ENCODE measurements at places on chromosomes 6 and 20.
A peak's percentile ranks its signal among the peaks of the same experiment; 100 is the strongest.

DNA sequence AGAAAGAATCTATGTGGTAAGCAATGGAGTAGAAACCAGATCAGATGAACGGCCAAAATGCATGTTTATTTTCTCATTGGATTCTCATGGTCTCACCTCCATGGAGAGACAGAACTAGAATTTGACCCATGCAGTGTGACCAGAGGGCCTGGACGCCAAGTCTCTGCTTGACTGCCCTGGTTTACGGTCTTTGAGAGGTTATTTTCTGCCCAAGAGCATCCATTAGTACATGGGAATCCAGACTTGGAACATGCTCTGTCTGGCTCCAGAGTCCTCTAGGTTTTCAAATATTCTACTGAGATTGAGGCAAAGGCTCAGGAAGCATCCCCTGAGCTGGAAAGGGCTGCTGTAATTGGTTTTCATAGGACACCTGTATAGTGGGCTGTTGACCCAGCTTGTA, 45.5 kb upstream of the UST start:
- no peak for DNase-seq

DNA sequence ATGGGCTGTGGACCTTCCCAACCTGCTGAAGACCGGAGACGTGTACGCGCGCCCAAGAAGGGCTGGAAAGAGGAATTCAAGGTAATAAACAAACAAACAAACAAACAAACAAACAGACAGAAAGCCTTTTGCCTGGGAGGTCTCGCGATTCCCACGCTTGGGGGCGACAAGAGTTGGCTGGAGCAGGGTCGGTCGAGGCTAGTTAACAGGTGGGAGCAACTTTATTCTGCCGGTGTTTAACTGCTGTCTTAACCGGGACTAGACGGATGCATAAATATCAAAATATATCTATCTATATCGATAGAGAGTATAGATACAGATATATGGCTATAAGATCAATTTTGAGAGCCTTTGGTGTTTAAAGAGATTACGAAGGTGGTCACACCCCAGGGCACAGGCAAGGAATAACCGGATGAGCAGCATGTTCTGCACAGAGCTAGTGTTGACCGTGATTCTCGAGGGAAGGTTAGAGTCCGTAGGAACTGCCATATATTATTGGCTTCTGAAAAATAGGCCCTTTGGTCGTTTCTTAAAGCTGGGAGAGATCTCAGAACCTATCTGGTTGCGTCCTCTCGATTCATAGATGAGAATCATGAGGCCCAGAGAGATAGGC, 514 bp downstream of the STMND1 start:
- no peak for DNase-seq

DNA sequence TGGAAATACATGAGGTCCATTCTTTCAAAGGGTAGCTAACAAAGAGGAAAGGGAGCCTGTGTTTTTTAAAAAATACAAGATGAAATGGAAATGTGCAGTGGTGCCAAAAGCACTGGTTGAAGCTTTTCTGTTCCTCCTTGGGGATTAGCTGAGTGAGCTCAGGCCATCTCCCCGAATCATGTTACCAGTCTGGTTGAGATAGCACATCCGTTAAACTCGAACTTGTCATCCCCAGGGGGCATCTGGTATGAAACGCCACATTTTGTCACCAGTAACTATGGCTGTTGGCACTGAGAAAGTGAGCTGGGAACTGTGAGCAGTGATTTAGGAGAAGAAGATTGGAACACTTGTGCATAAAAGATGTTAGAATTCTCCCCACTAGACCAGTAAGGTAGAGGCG, 196.2 kb downstream of the SAMD5 start:
- DNase-seq: no peak

GRCh38 chr6:166768761-166769160, 141.7 kb upstream of the RPS6KA2 start:
- DNase-seq: no peak

DNA sequence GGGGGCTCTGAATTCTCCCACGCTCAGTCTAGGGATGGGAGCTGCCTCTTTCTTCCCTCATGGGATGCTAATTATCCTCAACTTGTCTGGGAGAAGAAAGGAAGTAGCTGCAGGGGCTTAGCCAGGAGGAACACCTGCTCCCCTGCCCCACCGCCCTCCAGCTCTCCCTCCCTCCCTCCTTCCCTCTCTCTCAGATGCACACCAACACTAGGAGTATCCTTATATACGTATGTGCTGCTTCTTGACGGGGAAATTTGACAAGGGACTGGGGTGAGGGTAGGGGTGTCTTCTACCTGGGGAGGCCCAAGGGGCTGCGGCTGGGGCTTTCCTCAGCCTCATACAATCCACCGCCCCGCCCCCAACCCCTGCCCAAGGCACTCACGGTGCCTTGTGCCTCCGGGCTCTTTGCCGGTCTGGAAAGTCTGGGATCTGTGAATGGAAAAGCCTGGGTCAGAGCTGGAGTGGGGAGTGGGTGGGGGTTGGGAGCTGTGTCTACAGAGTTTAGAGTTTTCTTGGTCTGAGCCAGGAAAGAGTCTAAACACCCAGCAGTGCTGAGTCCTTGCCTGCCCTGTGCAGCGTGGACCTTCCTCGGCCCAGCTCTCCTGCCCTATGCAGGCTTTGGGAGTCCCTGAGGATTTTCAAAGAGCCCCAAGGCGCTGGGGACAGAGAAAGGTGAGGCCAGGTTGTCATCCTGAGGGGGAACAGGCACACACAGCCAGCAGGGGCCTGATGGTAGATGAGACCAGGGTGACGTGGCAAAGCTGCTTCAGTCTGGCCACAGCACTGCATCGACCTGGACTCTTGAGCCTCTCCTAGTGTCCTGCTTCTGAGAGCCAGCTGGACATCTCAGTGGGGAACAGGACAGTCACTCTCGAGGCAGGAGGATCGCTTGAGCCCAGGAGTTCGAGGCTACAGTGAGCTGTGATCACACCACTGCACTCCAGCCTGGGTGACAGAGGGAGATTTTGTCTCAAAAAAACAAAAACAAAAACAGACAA, 29.3 kb upstream of the EMILIN3 start:
- DNase-seq: peak; percentile 38
